Choroid plexus epithelial cell (primary cell): ENCODE measurements at places on chromosomes 5 and 9.
A peak's percentile ranks its signal among the peaks of the same experiment; 100 is the strongest.

- no peak for DNase-seq
Observed at GRCh38 chr9:97575673-97576200, 57.4 kb downstream of the TSTD2 start.

- DNase-seq = no peak
Observed at GRCh38 chr5:73096239-73096575, 24.2 kb upstream of the TMEM171 start.

- DNase-seq = no peak
Observed at GRCh38 chr9:93567271-93567959, 9.0 kb upstream of the PHF2 start.

- no peak for DNase-seq
Observed at GRCh38 chr5:159058716-159059636, 40.7 kb downstream of the EBF1 start.

GRCh38 chr9:3949744-3950143 is 350.1 kb downstream of the GLIS3 start:
- no peak for DNase-seq

DNA sequence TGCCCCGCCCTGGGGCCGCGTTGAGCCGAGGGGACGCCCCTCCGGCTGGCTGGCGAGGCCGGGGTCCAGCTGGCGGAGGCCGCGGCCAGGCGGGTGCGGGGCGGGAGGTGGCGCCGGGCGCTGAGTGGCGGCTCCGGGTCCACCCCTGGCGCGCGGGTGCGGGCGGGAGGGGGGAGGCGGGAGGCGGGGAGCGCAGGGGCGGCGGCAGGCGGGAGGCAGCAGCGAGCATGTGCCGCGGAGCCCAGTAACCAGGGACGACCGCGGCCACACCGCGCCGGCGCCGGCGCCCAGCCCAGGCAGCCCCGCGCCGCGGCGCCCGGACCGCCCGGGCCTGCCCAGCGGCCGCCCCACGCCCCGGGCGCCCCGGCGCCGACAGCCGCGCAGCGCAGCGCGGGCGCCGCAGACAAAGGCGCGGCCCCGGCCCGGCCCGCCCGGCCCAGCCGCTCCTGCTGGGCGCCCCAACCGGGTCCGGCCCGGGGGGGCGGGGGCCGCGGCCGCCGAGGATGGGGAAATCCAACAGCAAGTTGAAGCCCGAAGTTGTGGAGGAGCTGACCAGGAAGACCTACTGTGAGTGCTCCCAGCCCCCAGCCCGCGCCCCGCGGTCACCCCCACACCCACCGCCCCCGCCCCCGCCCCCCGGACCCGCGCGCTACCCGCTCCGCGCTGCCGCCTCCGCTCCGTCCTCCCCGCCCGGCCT is at the start of gene NCS1:
Gene NCS1 (plus strand): TSS at position 244 of the 697 bp plus-strand sequence. CDS start 260 bp downstream, at position 504.
- DNase-seq = peak; percentile 68

DNA sequence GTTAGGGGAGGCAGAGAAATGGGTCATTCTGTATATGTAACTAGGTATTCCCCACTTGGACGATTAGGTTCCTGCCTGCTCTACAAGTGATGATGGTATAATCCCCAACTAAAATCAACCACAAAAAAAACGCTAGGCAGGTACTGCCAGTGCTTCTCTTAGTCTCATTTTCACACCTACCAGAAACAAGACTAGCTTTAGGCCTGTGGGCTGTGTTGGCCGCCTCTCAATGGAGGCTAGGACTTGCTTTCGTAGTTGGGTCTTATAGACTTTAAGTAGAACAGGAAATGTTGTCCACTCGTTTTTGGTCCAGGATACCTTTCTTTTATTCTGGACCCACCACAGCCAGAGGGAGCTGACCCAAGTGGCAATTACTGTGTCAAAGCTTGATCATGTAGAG is 111.8 kb downstream of the UNC13B start:
- DNase-seq = no peak

DNA sequence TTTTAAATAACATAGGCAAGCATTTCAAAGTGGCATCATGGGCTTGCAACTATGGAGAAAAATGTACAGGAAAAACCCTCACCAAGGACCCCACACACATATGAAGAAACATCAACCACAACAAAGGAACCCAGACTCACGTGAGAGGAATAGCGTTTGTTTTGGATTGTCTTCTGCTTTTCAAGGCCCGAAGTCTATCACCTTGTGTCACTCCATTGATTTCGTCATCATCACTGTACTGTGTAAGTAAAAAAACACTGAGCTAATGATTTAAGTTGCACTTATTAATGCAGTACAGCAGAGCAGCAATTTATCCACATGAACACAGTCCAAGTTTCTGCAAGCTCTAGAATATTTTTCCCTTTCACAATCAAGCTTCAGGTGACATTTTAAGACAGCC is 72.4 kb downstream of the HABP4 start:
- no peak for DNase-seq
